ENCODE measurements at places on chromosomes 6 and 20. TPM values are rescaled to one million over a fixed set of nuclear protein-coding genes. Genes with fewer than 3 reads are reported as not detected.

GRCh38 chr20:18031888-18032509 is 25.7 kb downstream of the OVOL2 start:
- H3K36me3 ChIP-seq = peaks cover 2% of the 10 kb centered on the region
- H3K4me1 ChIP-seq = peaks cover 4% of the 10 kb centered on the region
- no peak for DNase-seq
- H3K27ac ChIP-seq = peak overlapping the region; percentile 14
- no peaks in the 10 kb centered on the region for H3K27me3 ChIP-seq

DNA sequence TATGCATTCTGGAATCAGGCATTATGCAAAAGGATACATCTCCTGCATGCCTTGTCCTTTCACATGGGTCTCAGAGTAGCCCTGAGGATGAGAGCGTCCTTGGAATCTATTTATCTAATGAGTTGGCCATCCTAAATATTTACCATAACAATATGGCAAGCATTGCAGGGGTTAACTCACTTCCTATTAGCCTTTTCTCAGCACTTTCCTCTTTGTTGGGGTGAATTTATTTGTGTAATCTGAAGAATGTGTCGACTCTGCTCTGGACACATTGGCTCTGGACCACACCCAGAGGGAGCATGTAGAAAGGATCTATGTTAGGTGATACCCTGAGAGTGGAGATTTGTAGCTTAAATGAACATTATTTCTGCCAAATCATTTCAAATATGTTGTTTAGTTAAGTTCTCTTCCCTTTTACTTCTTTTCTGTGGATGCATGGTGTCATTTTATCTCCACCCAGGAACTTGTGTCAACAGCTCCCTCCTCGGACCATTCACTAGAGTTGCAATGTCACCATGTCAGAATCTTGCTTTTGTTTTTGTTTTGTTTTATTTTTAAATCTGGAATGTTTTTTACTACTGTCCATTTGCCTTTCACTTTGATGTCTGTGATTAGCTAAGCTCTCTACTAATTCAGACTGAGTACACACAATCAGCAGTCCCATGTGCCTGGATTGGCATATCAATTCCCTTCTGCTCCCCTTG is 757.0 kb upstream of the MMS22L start:
- DNase-seq = no peak
- H3K36me3 ChIP-seq = no peaks in the 10 kb centered on the region
- H3K4me1 ChIP-seq = peaks cover 21% of the 10 kb centered on the region

Gene LAMP5
- total RNA-seq = 0.40 TPM

Gene FOXS1
- total RNA-seq = 2.5 TPM

GRCh38 chr20:24754691-24755090 is 194.4 kb upstream of the CST7 start:
- no peaks in the 10 kb centered on the region for H3K4me1 ChIP-seq
- no peaks in the 10 kb centered on the region for H3K27me3 ChIP-seq
- H3K36me3 ChIP-seq = no peaks in the 10 kb centered on the region
- no peak overlapping the region for H3K27ac ChIP-seq

Gene MMUT
- 20.1 TPM for total RNA-seq

GRCh38 chr20:24918579-24919566 is 30.2 kb upstream of the CST7 start:
- no peaks in the 10 kb centered on the region for H3K27me3 ChIP-seq
- H3K4me3 ChIP-seq = peak overlapping the region; percentile 51
- peaks cover 19% of the 10 kb centered on the region for H3K4me1 ChIP-seq

DNA sequence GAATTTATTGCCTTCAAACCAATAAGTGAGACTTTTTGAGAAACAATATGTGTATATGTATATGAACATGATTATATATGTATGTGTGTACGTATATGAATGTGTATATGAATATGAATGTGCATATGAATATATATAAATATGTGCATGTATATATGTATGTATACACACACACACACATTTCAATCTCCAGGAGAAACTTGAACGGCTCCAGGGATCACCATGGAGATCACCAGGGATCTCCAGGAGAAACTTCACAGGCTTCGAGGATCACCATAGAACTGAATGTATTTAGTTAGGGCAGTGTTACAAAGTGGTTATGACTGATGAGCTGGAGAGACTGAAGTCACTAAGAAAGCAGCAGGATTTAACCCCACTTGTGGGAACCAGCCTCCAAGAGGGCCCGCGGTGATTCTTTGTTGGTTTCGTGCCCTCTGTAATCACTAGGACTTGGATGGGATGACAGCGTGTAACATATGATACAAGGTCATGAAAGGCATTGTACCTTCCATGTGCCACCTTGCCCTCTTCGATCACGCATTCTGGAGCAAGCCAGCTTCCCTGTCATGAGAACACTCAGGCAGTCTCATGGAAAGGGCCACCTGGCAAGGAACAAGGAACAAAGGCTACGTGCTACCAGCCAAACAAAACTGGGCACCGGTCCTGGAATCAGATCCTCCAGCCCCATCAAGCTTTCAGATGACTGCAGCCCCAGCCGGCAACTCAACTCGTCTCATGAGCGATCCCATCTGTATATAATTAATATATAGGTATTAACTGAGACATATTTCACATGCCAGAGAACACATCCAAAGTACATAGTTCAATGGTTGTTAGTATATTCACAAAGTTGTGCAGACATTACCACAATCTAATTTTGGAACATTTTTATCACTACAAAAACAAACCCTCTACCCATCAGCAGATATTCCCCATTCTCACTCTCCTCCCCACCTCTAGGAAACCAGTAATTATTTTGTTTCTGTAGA is 8.6 kb downstream of the FAM50B start:
- no peak overlapping the region for H3K4me3 ChIP-seq
- peaks cover 4% of the 10 kb centered on the region for H3K4me1 ChIP-seq
- DNase-seq = no peak
- H3K27ac ChIP-seq = no peak overlapping the region
- no peaks in the 10 kb centered on the region for H3K36me3 ChIP-seq

Gene ANKRD66
- total RNA-seq = not detected

GRCh38 chr20:46215913-46216707 is 92.2 kb downstream of the CDH22 start:
- H3K4me3 ChIP-seq = no peak overlapping the region
- H3K4me1 ChIP-seq = peaks cover 5% of the 10 kb centered on the region
- no peak overlapping the region for H3K27ac ChIP-seq
- H3K36me3 ChIP-seq = no peaks in the 10 kb centered on the region
- no peak for DNase-seq
- peaks cover 41% of the 10 kb centered on the region for H3K27me3 ChIP-seq

GRCh38 chr6:48318670-48319069 is 207.7 kb upstream of the PTCHD4 start:
- no peaks in the 10 kb centered on the region for H3K36me3 ChIP-seq
- no peak overlapping the region for H3K27ac ChIP-seq
- no peak overlapping the region for H3K4me3 ChIP-seq
- H3K4me1 ChIP-seq = no peaks in the 10 kb centered on the region
- no peaks in the 10 kb centered on the region for H3K27me3 ChIP-seq
- DNase-seq = no peak

Gene TSPO2
- total RNA-seq = not detected

DNA sequence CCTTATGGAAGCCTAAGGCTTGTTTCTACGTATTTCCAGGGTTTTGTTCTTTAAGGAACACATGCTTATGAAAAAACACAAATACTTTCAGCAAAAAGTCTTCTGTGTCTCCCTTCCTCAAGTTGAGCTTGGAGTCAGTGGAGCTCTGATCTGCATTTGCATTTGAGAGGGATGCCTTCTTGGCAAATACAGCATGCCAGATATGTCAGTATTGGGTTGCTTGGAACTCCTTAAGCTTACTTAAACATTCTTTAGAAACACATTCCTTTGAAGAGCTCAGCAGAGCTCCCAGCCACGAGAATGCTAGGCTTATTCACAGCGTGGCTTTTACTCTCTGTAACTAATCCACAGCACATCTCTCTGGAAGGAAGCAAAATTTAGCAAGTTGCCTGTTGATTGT is 68.3 kb downstream of the ANKRD6 start:
- no peak overlapping the region for H3K4me3 ChIP-seq
- H3K36me3 ChIP-seq = no peaks in the 10 kb centered on the region
- peaks cover 29% of the 10 kb centered on the region for H3K4me1 ChIP-seq
- no peak for DNase-seq

DNA sequence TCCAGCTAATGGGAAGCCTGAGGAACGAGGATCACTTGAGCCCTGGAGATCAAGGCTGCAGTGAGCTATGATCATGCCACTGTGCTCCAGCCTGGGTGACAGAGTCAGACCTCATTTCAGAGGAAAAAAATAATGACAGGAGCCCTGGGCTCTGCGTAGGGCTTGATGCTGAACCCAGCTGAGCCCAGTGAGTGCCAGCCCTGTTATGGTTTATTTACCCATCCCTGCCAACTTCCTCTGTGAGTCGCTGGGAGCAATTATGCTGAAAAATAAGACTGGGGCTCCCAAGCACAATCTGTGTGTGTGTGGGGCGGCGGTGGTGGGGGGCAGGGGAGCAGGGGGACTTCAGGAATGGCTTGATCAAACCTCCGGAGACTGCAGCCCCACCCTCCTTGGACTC is 75.9 kb upstream of the PMEPA1 start:
- no peaks in the 10 kb centered on the region for H3K36me3 ChIP-seq
- H3K27ac ChIP-seq = no peak overlapping the region
- H3K27me3 ChIP-seq = no peaks in the 10 kb centered on the region
- no peak overlapping the region for H3K4me3 ChIP-seq
- DNase-seq = no peak

GRCh38 chr6:99250476-99250875 is 99.0 kb downstream of the FAXC start:
- H3K27ac ChIP-seq = no peak overlapping the region
- H3K4me3 ChIP-seq = no peak overlapping the region
- DNase-seq = no peak
- H3K36me3 ChIP-seq = no peaks in the 10 kb centered on the region
- no peaks in the 10 kb centered on the region for H3K4me1 ChIP-seq

Gene PTCRA
- not detected for total RNA-seq

DNA sequence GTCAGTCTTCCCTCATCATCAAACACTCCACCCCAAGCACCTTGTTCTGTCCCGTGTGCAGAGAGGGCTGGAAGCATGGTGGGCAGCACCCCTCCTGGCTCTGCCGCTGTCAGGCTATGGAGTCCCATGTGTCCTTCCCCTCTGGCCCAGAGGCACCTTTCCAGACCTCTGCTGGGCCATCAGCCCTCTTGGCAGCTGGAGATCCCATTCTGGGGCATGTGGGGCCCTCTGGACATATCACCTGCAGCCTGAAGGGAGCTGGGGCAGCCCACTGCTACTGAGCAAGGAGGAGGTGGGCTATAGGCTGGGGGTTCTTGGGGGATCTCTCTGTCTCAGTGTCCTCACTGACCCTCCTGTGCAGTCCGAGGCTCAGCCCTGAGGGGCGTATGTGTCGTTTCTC is 42.2 kb downstream of the SUN5 start:
- DNase-seq = peak; percentile 34
- H3K4me1 ChIP-seq = no peaks in the 10 kb centered on the region
- H3K27ac ChIP-seq = no peak overlapping the region
- no peak overlapping the region for H3K4me3 ChIP-seq
- peaks cover 3% of the 10 kb centered on the region for H3K27me3 ChIP-seq
- no peaks in the 10 kb centered on the region for H3K36me3 ChIP-seq

Gene THBS2
- total RNA-seq = 20.4 TPM

Gene MDFI
- total RNA-seq = 148 TPM

- H3K4me3 ChIP-seq = no peak overlapping the region
- peaks cover 5% of the 10 kb centered on the region for H3K36me3 ChIP-seq
- H3K27ac ChIP-seq = no peak overlapping the region
- peaks cover 20% of the 10 kb centered on the region for H3K4me1 ChIP-seq
Measured at GRCh38 chr6:152271776-152272464, 365.2 kb downstream of the SYNE1 start.

DNA sequence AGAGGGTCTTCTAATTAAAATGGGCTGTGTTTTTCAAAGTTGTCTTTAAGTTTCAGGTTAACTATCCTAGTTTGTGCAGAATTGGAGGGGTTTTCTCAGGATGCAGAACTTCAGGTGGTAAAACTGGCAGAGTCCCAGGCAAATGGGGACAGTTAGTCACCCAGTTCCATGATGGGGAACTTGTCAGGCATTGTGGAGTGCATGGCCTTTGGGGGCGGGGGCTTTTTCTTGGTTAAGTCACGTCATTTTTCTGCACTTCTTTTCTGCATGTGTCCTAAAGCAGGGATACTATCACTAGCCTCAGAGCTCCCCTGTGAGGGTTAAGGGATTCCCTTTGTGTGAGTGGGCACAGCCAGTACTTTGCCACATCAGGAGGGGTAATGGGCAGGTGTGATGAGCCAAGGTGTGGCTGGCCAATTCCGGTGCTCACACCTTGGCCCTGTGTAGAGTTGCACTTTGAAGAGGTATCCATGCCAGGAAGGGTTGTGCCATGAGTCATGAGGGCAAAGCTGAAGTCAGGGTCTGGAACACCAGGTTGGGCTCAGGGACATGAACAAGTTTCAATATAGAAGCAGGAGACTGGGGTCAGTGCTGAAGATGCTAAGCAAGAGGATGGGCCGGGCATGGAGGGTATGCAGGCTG is 126.0 kb upstream of the RREB1 start:
- no peak overlapping the region for H3K4me3 ChIP-seq
- H3K27ac ChIP-seq = no peak overlapping the region
- no peaks in the 10 kb centered on the region for H3K27me3 ChIP-seq
- no peak for DNase-seq
- no peaks in the 10 kb centered on the region for H3K4me1 ChIP-seq

- H3K4me3 ChIP-seq = no peak overlapping the region
- no peak for DNase-seq
- no peak overlapping the region for H3K27ac ChIP-seq
- peaks cover 5% of the 10 kb centered on the region for H3K36me3 ChIP-seq
- peaks cover 7% of the 10 kb centered on the region for H3K4me1 ChIP-seq
- H3K27me3 ChIP-seq = no peaks in the 10 kb centered on the region
Measured at GRCh38 chr20:16701296-16701695, 28.5 kb upstream of the SNRPB2 start.

DNA sequence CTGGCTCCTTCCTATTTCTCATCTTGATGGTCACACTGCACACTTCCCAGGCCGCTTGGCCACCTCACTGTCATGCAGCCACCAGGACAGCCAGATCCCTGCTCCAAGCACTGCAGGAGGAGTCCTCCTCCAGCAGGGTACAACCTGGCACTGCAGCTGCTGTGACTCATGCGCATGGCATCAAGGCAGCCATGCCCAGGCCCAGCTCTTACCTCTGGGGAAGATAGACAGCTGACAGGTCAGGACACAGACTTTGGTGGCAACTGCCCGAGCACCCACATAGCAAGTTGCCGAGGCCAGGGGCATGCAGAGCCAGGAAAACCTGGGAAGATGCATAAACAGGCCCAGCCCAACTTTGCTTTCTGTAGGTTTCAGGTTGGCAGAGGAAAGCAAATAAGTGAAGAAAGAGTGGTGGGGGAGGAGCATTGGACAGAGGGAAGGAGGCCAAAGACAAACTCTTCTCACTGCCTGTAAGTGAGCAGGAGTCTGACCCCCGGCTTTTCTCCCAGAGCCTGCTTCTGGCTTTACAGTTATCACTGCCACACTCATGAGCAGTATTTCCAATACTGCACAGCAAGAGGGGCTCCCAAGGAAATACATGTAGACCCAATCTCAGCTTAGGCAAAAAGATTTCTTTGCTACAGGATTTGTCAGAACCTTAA is 38.8 kb downstream of the SLC22A3 start:
- peaks cover 2% of the 10 kb centered on the region for H3K27me3 ChIP-seq
- H3K27ac ChIP-seq = no peak overlapping the region
- no peak overlapping the region for H3K4me3 ChIP-seq
- DNase-seq = no peak

Gene CST4
- total RNA-seq = not detected

Gene MRPS18A
- total RNA-seq = 46.0 TPM

Data from mesothelial cell of epicardium (in vitro differentiated cells).